ENCODE measurements at places on chromosomes 7 and 10. TPM values are rescaled to one million over a fixed set of nuclear protein-coding genes. Genes with fewer than 3 reads are reported as not detected.

- no peak for DNase-seq
Observed at GRCh38 chr10:30674796-30675195, 45.2 kb upstream of the LYZL2 start.

- peak; percentile 8 for DNase-seq
Observed at GRCh38 chr10:44988957-44989585, 10.5 kb upstream of the DEPP1 start.

NRP1 gene
- not detected for polyA plus RNA-seq

PAPSS2 gene
- polyA plus RNA-seq, result 0.06 TPM

- no peak for DNase-seq
Observed at GRCh38 chr10:11687357-11687771, 54.8 kb upstream of the ECHDC3 start.

- DNase-seq, result no peak
Observed at GRCh38 chr10:63582690-63583089, 61.5 kb downstream of the REEP3 start.

DNA sequence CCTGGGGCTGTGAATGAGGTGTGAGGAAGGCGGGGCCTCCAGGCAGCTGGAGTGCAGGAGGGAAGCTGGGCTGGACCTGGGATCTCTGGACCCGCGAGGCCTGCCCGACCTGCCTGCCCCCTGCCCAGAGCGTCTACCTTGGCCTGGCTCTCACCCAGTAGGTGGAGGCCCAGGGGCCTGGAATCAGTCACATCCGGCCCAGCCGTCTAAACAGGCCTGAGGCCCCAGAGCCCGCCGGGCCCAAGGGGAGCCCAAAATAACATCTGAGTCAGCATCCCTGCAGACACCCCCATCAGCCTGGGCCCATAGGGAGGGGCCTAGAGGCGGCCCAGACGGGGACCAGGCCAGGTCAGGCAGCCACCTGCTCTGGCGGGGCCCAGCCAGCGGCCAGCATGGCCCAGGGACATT lies 15.1 kb upstream of the ELN start:
- DNase-seq, result no peak

ZCWPW1 gene
- polyA plus RNA-seq, result 5.6 TPM

- DNase-seq, result no peak
Observed at GRCh38 chr7:47241112-47242065, 340.5 kb downstream of the TNS3 start.

GRCh38 chr7:20438694-20439376 lies 108.1 kb downstream of the ITGB8 start:
- no peak for DNase-seq

GRCh38 chr7:100367676-100368613 lies 5.3 kb upstream of the PILRA start:
- DNase-seq, result no peak

TEX47 gene
- not detected for polyA plus RNA-seq

GPNMB gene
- polyA plus RNA-seq, result not detected

GRCh38 chr7:103521937-103522336 lies 75.9 kb upstream of the SLC26A5 start:
- no peak for DNase-seq

CTNNA3 gene
- polyA plus RNA-seq, result not detected

DNA sequence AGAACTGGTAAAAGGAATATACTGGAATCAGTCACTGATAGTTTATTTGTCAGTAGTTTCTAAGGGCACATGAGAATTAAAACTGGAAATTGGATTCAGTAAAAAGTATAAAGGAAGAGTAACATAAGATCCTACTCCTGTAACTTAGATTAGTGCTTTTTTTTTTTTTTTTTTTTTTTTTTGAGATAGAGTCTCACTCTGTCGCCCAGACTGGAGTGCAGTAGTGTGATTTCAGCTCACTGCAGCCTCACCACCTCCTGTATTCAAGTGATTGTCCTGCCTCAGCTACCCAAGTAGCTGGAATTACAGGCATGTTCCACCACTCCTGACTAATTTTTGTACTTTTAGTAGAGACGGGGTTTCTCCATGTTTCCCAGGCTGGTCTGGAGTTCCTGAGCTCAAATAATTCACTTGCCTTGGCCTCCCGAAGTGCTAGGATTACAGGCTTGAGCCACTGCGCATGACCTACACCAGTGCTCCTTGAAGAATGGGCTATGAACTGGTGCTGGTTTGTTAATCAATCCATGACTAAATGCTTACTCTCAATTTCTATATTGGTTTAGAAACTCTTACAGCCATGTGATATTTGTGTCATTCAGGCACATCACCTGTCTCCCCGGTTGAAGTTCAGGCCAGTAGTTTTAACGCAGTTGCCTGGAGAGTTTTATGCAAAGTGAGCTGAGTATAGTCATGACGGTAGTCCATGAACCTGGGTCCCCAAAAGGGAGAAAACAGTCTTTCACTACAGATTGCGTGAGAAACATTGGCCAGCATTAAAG lies 65.0 kb downstream of the ZEB1 start:
- no peak for DNase-seq

DNA sequence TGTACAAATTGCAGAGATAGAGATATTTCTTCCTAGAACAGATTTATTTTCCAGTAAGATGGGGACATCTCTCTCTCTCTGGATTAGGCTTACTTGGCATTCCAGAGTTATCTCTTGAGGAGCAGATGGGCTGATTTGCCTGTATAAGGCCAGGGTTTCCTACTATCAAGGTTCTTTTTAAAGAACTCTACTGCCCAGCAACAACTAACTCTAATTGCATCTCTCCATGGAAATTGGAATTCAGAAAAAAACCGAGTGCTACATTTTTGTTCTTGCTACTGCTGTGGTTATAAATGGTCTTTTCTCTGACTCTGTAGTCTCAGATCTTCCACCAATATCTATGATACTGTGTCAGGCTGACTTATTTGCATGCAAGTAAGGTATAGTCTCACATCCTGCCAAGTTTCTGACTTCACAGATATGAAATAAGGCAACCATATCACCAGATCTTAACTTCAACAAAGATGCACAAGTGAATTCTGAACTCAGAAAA lies 161.1 kb downstream of the CRPPA start:
- no peak for DNase-seq

SMO gene
- not detected for polyA plus RNA-seq

DNA sequence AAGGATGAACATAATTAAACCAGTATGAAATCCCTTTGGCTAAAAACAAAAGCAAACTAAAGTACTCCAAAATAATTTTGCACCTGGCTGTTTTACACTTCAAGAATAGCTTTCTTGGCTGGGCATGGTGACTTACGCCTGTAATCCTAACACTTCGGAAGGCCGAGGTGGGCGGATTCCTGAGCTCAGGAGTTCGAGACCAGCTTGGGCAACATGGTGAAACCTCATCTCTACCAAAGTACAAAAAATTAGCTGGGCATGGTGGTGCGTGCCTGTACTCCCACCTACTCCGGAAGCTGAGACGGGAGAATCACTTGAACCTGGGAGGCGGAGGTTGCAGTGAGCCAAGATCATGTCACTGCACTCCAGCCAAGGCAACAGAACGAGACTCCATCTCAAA lies 92.2 kb upstream of the AMPH start:
- no peak for DNase-seq

ANAPC16 gene
- polyA plus RNA-seq, result 445 TPM

DNA sequence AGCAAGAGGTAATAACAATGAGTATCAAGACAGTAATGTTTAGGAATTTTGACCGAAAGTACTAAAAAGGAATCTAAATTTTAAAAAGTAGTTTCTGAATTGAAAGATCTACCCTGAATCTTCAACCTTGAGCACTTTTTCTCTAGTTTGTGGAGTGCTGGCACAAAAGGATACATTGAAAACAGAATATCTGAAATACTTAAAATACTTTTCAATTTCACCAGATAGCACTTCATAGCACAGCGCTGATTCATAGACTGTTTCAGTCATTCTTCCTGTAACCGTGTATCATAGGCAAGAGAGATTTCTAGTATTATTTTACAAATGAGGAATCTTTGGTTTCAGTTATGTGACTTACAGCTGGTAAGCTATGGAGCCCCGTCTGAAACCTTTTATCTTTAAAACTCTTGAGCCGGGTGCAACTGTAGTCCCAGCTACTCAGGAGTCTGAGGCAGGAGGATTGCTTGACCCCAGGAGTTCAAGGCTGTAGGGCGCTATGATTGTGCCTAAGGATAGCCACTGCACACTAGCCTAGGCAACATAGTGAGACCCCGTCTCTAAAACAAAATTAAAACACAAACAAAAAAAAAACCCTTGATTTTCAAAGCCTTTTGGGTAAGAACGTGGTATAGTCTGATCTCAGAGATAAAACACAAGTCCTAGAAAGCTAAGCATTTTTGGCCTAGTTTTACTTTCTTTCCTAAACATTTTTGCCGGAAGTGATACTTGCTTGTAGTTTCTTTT lies 35.1 kb downstream of the FHIP2A start:
- DNase-seq, result no peak

- no peak for DNase-seq
Observed at GRCh38 chr7:104758504-104758903, 255.5 kb upstream of the KMT2E start.

- no peak for DNase-seq
Observed at GRCh38 chr10:44422570-44423101, 37.7 kb upstream of the CXCL12 start.

GRCh38 chr7:45055594-45056219 lies 33.1 kb downstream of the NACAD start:
- no peak for DNase-seq

DNA sequence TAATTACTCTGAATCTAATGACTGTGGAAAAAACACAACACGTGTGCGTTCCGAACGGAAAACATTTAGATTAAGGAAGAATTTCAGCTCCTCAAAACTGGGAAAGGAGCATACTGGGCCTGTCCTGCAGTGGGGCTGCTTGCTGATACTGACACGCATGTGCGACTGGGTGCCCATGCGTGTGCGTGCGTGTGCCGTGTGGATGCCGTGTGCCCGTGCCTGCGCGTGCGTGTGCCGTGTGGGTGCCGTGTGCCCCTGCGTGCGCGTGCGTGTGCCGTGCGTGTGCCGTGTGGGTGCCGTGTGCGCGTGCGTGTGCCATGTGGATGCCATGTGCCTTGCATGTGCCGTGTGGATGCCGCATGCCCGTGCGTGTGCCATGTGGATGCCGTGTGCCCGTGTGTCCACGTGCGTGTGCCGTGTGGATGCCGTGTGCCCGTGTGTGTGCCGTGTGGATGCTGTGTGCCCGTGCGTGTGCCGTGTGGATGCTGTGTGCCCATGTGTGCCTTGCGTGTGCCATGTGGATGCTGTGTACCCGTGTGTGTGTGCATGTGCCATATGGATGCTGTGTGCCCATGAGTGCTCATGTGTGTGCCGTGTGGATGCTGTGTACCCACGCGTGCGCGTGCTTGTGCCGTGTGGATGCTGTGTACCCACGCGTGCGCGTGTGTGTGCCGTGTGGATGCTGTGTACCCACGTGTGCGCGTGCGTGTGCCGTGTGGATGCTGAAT lies 28.2 kb downstream of the PWWP2B start:
- DNase-seq, result no peak

CCL24 gene
- not detected for polyA plus RNA-seq

DNA sequence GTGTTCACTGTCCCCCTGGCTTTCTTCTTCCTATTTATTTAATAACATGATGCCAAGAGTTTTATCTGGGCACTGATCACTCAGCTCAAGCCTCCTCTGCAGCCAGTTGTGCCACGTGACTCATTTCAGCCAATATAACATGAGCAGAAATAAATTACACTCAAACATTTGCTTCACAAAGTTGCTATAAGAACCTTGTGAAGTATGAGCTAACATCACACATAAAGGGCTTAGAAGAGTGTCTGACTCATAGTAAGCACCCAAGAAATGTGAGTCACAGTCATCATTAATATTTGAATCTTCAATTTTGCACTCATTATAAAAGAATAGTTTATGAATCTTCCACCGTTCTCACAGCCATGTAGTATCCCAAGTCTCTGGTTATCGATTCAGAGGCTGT lies 414.6 kb upstream of the NPVF start:
- DNase-seq, result no peak

DNA sequence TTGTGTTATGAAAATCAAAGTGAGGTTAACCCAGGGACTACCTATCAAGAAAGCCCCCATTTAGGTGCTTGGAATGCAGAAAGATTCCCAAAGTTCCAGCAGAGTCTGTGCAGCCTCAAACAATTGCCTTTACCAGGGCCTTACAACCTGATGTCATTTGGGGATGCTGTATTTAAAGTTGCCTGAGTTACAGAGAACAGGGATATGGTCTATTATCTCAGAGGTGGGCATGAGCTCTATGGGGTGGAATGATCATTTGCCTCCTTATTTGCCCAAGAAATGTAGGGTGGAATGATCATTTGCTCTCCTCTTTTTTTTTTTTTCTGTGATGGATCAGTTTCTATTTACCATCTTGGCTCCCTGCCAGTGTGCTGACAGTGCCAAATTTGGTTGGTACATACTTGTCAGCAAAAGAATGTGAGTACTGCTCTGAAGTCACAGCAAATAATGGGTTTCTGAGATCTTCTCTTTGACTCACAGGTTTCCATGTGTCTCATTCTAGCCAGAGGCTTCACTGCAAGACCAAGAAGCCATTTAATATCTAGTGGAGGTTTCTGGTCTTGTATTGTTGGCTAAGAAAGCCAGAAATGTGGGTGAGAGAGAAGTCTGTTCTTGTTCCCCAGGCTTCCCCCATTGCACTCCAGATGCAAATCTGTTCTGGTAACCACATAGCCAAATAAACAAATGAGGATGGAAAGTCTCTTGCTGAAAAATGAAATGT lies 45.5 kb upstream of the ZNRF2 start:
- no peak for DNase-seq

DNA sequence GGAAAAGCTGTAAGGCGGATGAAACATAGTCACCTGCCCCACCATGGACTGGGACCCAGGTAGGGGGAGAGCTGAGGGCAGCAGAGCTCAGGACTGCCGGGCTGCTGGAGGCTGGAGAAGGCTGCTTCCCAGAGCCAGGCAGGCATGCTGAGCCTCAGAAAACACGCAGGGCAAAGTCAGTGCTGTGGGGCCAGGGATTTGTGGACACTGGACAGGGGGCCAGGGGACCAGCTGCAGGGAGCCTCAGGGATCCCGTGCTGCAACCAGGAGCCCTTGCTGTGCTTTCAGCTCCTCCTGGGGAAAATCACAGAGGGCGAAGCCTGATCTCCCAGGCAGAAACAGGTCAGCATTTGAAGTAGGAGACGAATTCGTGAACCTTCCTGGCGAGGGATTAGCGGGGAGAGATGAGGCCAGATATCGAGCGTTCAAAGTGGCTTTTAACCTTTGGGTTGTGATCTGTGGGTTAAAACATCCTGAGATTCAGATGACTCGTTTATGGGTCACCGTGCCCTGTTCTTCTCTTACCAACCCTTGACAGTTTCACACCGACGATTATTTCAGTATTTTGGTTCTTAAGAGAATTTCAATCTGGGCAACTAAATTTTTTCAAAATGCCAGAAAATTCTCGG lies 85.6 kb upstream of the SHH start:
- no peak for DNase-seq

Measured in naive thymus-derived CD4-positive, alpha-beta T cell (primary cell).